ENCODE measurements at places on chromosomes 3 and 15. TPM values are rescaled to one million over a fixed set of nuclear protein-coding genes. Genes with fewer than 3 reads are reported as not detected.

DNA sequence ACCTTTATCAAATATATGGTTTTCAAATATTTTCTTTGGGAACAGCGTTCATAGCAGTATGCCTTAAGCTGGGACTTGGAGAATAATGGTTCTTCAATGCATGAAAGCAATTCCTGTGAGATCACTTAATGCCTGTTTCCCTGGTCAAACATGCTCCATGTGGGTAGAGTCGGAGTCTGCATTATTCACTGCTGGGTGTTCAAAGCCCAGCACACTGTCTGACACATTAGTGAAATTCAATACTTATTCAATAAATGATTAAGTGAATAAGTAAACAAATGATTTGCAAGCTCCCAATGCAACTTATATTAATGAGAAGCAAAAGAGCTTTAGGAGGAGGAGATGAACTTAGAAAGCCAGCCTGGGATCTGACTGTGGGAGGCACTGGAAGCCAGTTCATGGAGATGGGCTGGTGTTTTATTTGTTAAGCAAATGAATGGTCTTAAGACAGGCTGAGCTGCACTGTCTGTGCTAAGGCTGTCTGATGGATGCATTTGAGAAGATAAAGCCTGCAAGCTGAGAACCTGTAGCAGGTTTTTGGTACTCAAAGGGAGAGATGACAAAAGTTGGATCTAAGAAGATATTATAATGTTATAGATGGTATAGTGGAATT lies 490.8 kb downstream of the MCTP2 start:
- H3K27ac ChIP-seq = no peak overlapping the region
- no peak overlapping the region for H3K4me3 ChIP-seq
- H3K36me3 ChIP-seq = no peaks in the 10 kb centered on the region
- H3K27me3 ChIP-seq = no peaks in the 10 kb centered on the region
- ATAC-seq = no peak

DNA sequence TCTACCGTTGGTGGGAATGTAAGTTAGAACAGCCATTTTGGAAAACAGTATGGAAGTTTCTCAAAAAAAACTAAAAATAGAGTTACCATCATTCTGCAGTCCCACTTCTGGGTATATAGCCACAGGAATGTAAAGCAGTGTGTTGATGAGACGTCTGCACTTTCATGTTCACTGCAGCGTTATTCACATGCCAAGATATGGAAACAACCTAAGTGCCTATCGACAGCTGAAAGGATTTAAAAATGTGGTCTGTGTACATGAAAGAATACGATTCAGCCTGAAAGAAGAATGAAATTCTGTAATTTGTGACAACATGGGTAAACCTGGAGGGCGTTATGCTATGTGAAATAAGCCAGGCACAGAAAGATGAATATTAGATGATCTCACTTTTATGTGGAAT lies 157.7 kb downstream of the THSD4 start:
- no peaks in the 10 kb centered on the region for H3K36me3 ChIP-seq
- no peak for ATAC-seq
- H3K4me3 ChIP-seq = no peak overlapping the region
- H3K4me1 ChIP-seq = no peaks in the 10 kb centered on the region
- H3K27ac ChIP-seq = no peak overlapping the region

- no peak overlapping the region for H3K27ac ChIP-seq
- peaks cover 6% of the 10 kb centered on the region for H3K27me3 ChIP-seq
- H3K4me1 ChIP-seq = no peaks in the 10 kb centered on the region
- ATAC-seq = no peak
These were observed 62.7 kb upstream of the CCR4 start for GRCh38 chr3:32888739-32889138.

- H3K4me1 ChIP-seq = no peaks in the 10 kb centered on the region
- no peaks in the 10 kb centered on the region for H3K36me3 ChIP-seq
- no peak overlapping the region for H3K27ac ChIP-seq
- no peak for ATAC-seq
These were observed 1.6 kb upstream of the DNAJB8 start for GRCh38 chr3:128468285-128468790.

GRCh38 chr3:11583235-11583634 lies 60.5 kb downstream of the VGLL4 start:
- H3K4me3 ChIP-seq = no peak overlapping the region
- peaks cover 30% of the 10 kb centered on the region for H3K4me1 ChIP-seq
- no peak for ATAC-seq
- no peaks in the 10 kb centered on the region for H3K36me3 ChIP-seq
- no peaks in the 10 kb centered on the region for H3K27me3 ChIP-seq

- H3K27ac ChIP-seq = no peak overlapping the region
- H3K4me3 ChIP-seq = no peak overlapping the region
- no peaks in the 10 kb centered on the region for H3K36me3 ChIP-seq
These were observed 6.1 kb downstream of the ZKSCAN7 start for GRCh38 chr3:44561076-44561475.

- no peaks in the 10 kb centered on the region for H3K27me3 ChIP-seq
- ATAC-seq = no peak
These were observed 31.8 kb downstream of the NME9 start for GRCh38 chr3:138297876-138298275.

Gene NAALADL2
- 7.4 TPM for total RNA-seq

Gene SLC24A1
- 4.4 TPM for total RNA-seq

DNA sequence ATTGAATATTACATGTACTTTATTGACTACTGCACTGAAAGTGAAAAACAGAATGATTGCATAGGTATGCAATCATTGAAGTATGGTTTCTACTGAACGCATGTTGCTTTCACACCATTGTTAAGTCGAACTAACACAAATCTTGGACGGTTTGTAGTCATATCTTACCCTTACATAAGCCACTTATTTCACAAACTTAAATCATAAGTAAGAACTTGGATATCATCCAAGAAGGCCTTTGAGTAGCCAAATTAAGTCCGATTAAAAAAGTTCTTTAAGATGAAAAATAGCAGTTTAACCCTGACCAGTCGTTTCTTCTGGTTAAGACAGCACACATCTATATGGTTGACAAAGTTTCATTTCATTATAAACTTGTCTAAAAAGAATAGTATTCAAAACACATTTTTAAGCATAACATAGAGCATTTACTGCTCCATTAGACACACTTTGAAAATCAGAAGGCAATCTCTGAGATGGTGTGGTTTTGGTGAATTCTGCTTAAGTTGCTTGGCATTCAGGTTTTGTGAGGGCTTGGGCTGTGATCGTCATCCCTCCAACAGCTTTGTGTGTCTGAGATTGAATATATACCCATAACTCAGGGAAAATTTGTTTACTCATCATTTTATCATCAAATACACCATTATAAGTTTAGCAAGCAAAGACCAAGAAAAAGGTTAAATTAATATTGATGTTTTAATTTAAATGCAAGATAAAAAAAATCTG lies 92.2 kb downstream of the NFKBIZ start:
- H3K4me1 ChIP-seq = peaks cover 3% of the 10 kb centered on the region
- H3K27ac ChIP-seq = no peak overlapping the region
- no peaks in the 10 kb centered on the region for H3K27me3 ChIP-seq
- no peak for ATAC-seq

GRCh38 chr3:177427540-177427939 lies 230.3 kb upstream of the TBL1XR1 start:
- no peaks in the 10 kb centered on the region for H3K36me3 ChIP-seq
- H3K4me3 ChIP-seq = no peak overlapping the region

GRCh38 chr15:85542895-85543331 lies 162.5 kb downstream of the AKAP13 start:
- ATAC-seq = no peak
- no peaks in the 10 kb centered on the region for H3K36me3 ChIP-seq
- H3K4me1 ChIP-seq = peaks cover 26% of the 10 kb centered on the region
- H3K27ac ChIP-seq = peak overlapping the region; percentile 74
- H3K4me3 ChIP-seq = no peak overlapping the region

DNA sequence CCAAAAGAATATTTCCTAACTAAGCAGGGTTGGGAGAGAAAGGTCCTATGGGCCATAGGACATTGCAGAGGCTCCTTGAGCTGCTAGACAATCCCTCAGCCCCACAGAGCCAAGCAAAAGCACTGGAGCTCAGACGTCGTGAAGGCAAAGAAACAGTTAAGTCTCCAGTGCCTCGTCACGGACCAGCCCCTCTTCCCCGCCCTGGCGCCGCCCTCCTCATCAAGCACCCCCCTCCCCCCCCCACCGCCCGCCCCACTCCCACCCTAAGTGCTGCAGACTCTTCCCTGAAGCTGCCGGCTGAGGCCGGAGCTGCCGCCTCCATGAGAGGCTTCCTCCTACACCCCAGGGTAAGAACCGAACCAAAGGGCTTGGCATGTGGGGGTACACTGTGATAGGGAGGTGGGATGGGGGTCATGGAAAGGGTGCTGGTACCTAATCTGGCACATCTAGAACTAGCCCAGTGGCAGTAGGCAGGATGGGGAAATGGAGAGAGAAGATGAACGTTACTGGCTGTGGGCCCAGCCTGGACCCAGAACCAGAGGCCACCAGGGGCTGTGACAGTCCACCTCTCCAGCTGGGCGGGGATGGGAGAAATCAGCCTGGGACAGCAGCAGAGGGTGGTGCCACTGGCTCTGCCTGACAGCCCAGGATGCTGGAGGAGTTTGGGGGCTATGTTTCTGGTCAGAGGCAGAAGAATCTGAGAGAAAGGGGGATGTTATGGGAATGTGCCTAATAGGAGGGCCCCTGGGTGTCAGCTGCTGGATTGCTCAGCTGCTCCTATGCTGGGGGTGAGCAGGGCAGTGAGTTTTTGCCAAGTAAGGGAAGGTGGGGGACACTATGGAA lies at the start of gene MAP1A:
TSS of gene MAP1A (plus strand) at position 255 of the 843 bp plus-strand sequence. CDS start 3,866 bp downstream, outside the sequence.
- peak within 1 kb of the TSS; percentile 90 for H3K27ac ChIP-seq
- H3K4me3 ChIP-seq = peak within 1 kb of the TSS; percentile 60
- H3K27me3 ChIP-seq = no peaks in the 10 kb centered on the region
- H3K4me1 ChIP-seq = peaks cover 4% of the 10 kb centered on the region
- ATAC-seq = peak; percentile 57
- peaks cover 29% of the 10 kb centered on the region for H3K36me3 ChIP-seq

Gene MKRN2OS
- total RNA-seq = not detected

Gene FBN1
- 243 TPM for total RNA-seq

- H3K4me1 ChIP-seq = no peaks in the 10 kb centered on the region
- H3K27ac ChIP-seq = no peak overlapping the region
- no peaks in the 10 kb centered on the region for H3K36me3 ChIP-seq
- H3K4me3 ChIP-seq = no peak overlapping the region
- no peak for ATAC-seq
- peaks cover 14% of the 10 kb centered on the region for H3K27me3 ChIP-seq
These were observed 36.4 kb downstream of the ST8SIA2 start for GRCh38 chr15:92430069-92430440.

DNA sequence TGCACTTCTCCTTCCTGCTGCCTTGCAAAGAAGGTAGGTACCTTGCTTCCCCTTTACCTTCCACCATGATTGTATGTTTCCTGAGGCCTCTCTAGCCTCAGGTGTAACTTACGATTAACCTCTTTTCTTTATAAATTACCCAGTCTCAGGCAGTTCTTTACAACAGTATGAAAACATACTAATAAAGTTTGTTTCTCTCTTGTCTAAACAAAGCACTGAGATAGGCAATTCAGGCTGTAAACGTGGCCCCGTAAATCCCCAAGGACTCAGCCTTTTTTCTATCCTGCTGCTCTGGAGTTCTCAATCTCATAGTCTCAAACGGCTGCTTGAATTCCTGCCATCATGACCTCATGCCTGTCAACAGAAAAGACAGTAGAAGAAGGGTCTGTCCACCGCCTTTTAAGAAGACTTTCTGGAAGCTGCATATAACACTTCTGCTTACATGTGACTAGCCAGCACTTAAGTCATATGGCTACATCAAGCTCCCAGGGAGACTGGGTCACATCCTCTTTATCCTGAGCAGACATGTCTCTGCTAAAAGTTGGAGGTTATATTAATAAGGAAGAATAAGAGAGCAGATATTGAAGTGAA lies 257.8 kb downstream of the EBLN2 start:
- H3K4me1 ChIP-seq = no peaks in the 10 kb centered on the region
- H3K4me3 ChIP-seq = no peak overlapping the region
- no peak overlapping the region for H3K27ac ChIP-seq
- H3K27me3 ChIP-seq = no peaks in the 10 kb centered on the region
- no peaks in the 10 kb centered on the region for H3K36me3 ChIP-seq
- ATAC-seq = no peak
